ENCODE measurements at places on chromosomes 12 and 14. TPM values are rescaled to one million over a fixed set of nuclear protein-coding genes. Genes with fewer than 3 reads are reported as not detected.

MCRS1 gene
- 56.8 TPM for total RNA-seq

IAPP gene
- not detected for total RNA-seq

SLCO1A2 gene
- total RNA-seq: not detected

PLEKHG7 gene
- total RNA-seq: not detected

CBLN3 gene
- total RNA-seq: 8.6 TPM

SLC25A21 gene
- not detected for total RNA-seq

SOCS4 gene
- total RNA-seq: 25.3 TPM

CLEC1A gene
- total RNA-seq: not detected

RASSF9 gene
- not detected for total RNA-seq

PRR4 gene
- 0.57 TPM for total RNA-seq

DYRK4 gene
- 26.0 TPM for total RNA-seq

CPNE6 gene
- total RNA-seq: not detected

CRACR2A gene
- total RNA-seq: 19.1 TPM

SYNE2 gene
- 27.7 TPM for total RNA-seq

NPAS3 gene
- not detected for total RNA-seq

IFT43 gene
- 14.1 TPM for total RNA-seq

OR6C2 gene
- not detected for total RNA-seq

TCL1B gene
- not detected for total RNA-seq

KRT81 gene
- total RNA-seq: not detected

BDKRB1 gene
- total RNA-seq: not detected

VDR gene
- 156 TPM for total RNA-seq

ACRBP gene
- 1.2 TPM for total RNA-seq

DNAJC22 gene
- total RNA-seq: 0.10 TPM

AGAP2 gene
- total RNA-seq: 34.0 TPM

IL23A gene
- total RNA-seq: 48.5 TPM

PELI2 gene
- 6.6 TPM for total RNA-seq

LTBR gene
- total RNA-seq: 1.9 TPM

RHEBL1 gene
- 16.1 TPM for total RNA-seq

FGF23 gene
- not detected for total RNA-seq

SALL2 gene
- total RNA-seq: 4.4 TPM

PTPRQ gene
- total RNA-seq: not detected

BICDL1 gene
- total RNA-seq: 143 TPM

PRICKLE1 gene
- total RNA-seq: not detected

ETFRF1 gene
- 9.8 TPM for total RNA-seq

WNT5B gene
- not detected for total RNA-seq

CSRP2 gene
- 0.33 TPM for total RNA-seq

OTOGL gene
- not detected for total RNA-seq

TAS2R19 gene
- total RNA-seq: 0.92 TPM

OXA1L gene
- total RNA-seq: 131 TPM

TMTC3 gene
- 6.8 TPM for total RNA-seq

ASCL1 gene
- not detected for total RNA-seq

TEX52 gene
- total RNA-seq: not detected

AKAP5 gene
- 1.1 TPM for total RNA-seq
